Small intestine (tissue), 16 donors: ENCODE measurements at places on chromosomes 5 and 9. TPM values are rescaled to one million over a fixed set of nuclear protein-coding genes. Genes with fewer than 3 reads are reported as not detected.

Gene FYB1
- polyA plus RNA-seq: 3.6 TPM

Gene FOXD4L5
- polyA plus RNA-seq: not detected

Gene IL4
- polyA plus RNA-seq: not detected

Gene EGR1
- 4.1 TPM for polyA plus RNA-seq

Gene NR2F1-AS1
- 7.0 TPM for polyA plus RNA-seq
